ENCODE measurements at places on chromosomes 7 and 10. TPM values are rescaled to one million over a fixed set of nuclear protein-coding genes. Genes with fewer than 3 reads are reported as not detected.

Gene GOLGA7B
- 0.03 TPM for polyA plus RNA-seq

Gene ADCY1
- polyA plus RNA-seq: 0.54 TPM

Gene ADGRA1
- polyA plus RNA-seq: not detected

Gene SH3PXD2A
- 2.5 TPM for polyA plus RNA-seq

Gene TET1
- polyA plus RNA-seq: 0.38 TPM

Gene SLC13A1
- not detected for polyA plus RNA-seq

Gene TMEM176A
- not detected for polyA plus RNA-seq

Gene PDZD7
- 1.9 TPM for polyA plus RNA-seq

GRCh38 chr10:132158823-132159222 is 27.9 kb upstream of the DPYSL4 start:
- DNase-seq: peak; percentile 71

DNA sequence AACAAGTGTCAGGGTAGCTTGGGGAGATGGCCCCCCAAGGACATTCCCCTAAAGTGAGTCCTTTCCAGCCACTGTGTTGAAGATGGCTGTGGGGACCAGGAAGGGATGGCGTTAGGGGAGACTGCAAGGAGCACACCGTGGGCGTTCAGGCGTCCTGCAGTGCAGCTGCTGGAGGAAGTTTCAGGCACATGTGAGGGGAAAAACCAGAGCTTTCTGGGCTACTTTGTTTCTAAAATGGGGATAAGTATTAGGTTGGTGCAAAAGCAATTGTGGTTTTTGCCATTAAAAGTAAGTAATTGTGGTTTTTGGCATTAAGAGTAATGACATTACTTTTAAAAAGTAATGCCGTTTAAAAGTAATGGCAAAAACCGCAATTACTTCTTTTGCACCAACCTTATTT is 14.3 kb downstream of the PRF1 start:
- DNase-seq: no peak

- DNase-seq: no peak
These were observed 4.6 kb upstream of the CYP3A4 start for GRCh38 chr7:99788554-99788953.

GRCh38 chr10:65818990-65819389 is 1106.8 kb upstream of the LRRTM3 start:
- DNase-seq: no peak

DNA sequence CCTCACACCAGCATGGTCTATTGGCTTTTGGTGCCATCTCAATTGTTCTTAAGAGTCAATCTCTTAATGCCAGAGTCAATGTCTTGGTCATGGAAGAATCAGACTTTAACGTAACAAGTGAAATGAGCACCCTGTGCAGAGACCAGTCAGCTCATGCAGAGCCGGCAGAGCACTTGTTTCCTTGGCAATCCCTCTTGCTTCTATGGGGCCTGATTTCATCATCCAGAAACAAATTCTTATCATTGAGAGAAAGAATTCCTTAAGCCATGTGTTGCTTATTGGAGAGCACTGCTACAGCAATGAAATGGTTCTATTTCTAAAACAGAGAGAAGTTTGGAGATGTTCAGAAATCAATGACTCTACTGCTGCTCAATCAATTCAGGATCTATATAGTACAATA is 212.8 kb downstream of the IPMK start:
- no peak for DNase-seq

GRCh38 chr10:90885176-90885575 is 13.4 kb downstream of the RPP30 start:
- DNase-seq: no peak

DNA sequence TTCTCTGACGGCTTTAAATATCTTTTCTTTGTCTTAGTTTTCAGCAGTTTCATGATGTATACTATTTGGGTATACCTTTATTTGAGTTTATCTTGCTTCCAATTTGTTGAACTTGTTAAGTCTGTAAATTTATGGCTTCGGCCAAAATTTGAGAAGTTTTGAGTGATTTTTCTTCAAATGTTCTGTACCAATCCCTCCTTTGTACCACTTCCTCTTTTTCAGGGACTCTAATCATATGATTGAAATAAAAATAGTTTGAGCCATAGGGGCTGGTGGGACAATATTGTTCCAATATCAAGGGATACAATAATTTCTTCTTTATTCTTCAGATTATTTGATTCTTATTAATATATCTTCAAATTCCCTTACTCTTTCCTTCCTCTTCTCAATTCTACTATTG is 43.1 kb upstream of the CTTNBP2 start:
- no peak for DNase-seq

DNA sequence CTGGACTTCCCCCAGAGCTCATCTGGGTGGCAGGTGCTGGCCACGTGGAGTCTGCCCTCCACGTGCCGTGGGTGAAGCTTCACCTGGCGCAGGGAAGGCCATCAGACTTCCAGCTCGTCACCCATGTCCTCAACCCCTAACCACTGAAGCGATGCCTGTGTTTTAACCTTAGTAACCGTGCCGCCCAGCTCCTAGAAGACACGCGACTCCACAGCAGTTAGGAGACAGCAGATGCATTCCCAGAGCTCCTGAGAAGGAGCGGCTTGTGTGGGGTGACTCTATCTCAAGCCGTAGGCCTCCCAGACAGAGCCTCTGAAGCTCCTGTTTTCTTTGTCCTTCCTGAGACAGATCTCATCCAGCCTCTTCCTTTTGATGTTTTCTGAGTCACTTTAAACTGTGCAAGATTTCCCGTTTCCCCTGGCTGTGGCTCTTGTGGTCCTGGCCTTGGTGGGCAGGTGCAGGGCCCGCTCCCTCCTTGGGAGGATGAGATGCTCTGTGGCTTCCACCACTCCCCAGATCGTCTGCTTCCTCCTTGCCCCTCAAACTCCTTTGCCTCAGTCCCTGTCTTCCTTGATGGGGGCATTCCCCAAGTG is 41.4 kb upstream of the AP5Z1 start:
- no peak for DNase-seq

DNA sequence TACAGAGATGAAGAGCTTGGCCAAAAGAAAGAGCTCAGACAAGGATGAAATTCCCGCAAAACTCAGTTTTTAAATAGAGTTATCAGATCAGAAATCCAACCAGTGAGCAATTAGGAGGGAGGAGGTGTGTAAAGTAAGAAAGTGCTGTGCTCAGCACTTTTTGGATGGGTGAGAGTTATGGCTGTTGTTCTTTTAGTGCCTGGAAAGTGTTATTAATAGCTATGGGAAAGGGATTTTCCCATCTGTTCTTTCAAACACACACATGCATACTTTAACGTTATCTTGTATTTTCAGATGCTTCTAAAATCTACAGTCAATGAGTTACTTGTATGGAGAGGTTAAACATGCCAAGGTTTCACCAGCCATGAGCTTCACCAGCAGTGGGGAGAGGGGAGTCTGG is 107.3 kb upstream of the TMEM72 start:
- no peak for DNase-seq

GRCh38 chr10:107163881-107164861 is at the start of gene SORCS1:
Gene SORCS1, minus strand, starts transcription at chr10:107164706.
- peak; percentile 88 for DNase-seq

- DNase-seq: peak; percentile 36
These were observed 70.2 kb downstream of the HTR7 start for GRCh38 chr10:90787393-90788198.

- DNase-seq: no peak
These were observed 7.8 kb upstream of the COMMD3 start for GRCh38 chr10:22308390-22308789.

- no peak for DNase-seq
These were observed 316.9 kb downstream of the INHBA start for GRCh38 chr7:41385996-41386395.

DNA sequence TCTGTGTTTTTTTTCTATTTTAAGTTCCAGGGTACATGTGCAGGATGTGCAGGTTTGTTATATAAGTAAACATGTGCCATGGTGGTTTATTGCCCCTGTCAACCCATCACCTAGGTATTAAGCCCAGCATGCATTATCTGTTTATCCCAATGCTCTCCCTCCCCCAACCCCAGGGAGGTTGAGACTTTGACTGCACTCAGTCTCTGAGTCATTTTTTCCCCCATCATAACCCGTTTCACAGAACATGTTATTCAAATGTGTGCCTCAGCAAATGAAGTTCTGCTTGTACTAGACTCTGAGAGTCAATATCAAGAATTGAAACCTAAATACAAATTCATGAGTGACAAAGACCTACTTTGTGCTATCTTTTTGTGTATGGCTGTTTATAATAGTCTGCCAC is 70.0 kb upstream of the CYP26C1 start:
- no peak for DNase-seq

DNA sequence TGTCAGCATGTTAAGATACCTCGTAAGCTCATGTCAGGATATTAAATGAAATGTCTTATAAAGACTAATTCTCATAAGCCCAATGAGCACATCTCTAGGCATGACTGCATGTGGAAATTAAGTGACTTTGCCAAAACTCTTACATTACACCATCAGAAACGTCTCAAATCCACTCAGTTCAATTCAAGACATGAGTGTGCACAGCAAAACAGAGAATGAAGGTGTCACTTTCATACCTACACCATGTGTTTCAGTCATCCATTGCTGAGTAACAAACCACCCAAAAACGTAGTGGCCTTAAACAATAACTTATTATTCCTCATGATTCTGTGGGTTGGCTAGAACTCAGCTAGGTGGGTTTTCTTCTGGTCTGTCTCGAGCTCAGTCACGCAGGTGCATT is 99.8 kb downstream of the ATE1 start:
- no peak for DNase-seq

DNA sequence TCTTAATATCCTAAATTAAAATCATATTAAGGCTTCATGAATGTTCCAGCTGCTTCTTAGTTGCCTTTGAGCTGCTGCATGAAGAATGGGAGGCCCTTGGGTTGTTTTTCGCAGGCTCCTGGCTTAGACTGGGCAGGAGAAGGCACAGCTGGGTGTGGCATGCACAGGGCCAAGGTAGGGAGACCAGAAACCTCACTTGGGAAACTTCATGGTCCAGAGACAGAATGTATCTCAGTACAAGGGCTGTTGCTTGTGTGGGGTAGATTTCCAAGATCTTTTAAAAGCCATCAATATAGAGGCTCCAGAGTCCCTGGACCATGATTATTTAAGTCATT is 49.9 kb downstream of the BUB3 start:
- no peak for DNase-seq

DNA sequence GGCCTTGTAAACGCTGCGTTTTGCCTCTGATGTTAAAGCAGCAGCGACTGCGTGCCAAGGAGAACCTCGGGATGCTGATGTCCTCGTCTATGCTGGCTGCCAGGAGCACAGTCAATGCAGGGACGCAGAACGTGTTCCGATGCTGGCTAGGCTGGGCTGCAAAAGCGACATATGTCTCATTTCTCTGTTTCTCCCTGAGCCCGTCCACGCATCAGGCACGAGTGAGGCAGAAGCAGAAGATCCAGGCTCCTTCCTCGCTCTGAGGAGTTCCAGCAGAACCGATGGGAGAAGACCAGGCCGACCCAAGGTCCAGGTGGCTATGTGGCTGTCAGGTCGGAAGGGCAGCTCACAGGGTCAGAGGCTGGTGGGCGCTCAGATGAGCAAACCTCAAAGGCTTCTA is 3.7 kb upstream of the FOXL3 start:
- DNase-seq: no peak

DNA sequence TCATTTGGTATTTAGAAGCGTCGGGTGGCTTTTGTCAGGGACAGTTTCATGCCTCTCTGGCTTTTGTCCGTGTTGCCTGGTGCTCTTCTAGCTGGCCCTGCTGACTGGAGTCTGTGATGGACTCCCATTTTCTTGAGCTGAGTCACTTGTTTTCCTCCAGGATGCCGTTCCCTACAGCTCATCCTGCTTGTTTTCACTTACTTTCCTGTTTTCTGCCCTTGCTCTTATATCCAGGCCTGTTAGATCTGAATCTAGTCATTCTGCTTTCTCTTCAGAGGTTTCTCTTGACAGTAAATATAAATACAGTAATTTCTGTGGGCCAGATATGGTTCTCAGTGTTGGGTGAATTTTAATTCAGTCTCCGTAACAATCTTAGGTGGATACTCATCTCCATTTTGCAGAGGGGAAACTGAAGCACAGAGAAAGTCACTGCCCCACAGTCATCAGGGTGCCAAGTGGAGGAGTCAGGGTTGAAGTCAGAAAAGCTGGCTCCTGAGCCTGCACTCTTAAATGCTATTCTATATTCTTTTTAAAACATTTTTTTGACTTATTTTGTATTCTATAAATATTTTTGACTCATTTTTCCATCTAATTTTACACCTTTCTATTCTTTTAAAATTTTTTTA is 85.4 kb downstream of the CCNY start:
- DNase-seq: no peak
